Stimulated activated CD4-positive, alpha-beta T cell treated with anti-CD3 and anti-CD28 coated beads, Interleukin-4, amount 100 ng/mL, for 4 hours (primary cell): ENCODE measurements at places on chromosomes 11 and 22.

GRCh38 chr11:81497202-81497804 lies 1236.4 kb downstream of the FAM181B start:
- DNase-seq: no peak

- DNase-seq: no peak
Measured at GRCh38 chr11:120714438-120714837, 202.9 kb downstream of the GRIK4 start.

DNA sequence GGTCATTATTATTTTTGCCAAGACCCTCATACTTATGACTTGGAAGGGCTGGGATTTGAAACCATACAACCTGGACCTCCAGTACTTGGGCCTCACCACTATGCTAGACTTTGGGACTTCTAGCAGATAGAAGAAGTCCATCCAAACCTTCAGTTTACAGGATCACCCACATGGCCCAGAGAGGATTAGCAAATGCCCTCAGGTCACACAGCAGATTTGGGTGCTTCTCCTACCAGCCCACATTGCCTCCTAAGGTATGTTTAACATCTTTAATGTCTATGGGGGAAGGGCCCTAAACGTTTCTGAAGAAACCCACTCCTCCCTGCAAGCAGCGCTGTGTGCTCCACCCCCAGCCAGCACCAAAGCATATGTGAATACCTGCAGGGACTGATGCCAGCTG lies 17.5 kb upstream of the GCAT start:
- no peak for DNase-seq

DNA sequence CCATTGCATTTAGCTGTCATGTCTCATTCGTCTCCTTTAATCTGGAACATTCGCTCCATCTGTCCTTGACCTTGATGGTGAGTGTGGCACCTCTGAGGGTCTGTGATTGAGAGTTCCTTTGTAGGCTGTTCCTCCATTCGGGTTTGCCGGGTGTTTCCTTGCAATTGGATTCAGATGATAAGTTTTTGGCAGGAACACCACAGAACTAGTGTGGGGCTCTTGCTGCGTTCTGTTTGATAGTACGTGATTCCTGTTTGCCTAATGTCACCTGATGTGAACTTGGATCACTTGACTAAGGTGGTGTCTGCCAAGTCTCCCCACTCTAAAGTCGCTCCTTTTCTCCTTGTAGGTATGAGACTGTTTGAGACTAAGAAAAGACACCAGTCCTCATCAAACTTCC lies 109.7 kb upstream of the TMEM45B start:
- DNase-seq: no peak

GRCh38 chr11:62144641-62145255 lies 20.9 kb downstream of the INCENP start:
- no peak for DNase-seq

DNA sequence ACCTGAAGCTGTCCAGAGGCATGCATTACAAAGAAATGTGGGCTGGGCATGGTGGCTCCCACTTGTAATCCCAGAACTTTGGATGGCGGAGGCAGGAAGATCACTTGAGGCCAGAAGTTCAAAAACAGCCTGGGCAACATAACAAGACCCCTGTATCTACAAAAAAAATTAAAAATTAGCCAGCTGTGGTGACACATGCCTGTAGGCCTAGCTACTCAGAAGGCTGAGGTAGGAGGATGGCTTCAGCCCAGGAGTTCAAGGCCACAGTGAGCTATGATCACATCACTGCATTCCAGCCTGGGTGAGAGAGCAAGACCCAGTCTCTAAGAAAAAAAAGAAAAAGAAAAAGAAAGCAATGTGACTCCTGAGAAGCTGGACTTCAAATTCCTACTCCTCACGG lies 138.5 kb upstream of the HSD17B12 start:
- no peak for DNase-seq

GRCh38 chr11:74311352-74311926 lies at the start of gene P4HA3:
P4HA3 (minus strand) TSS chr11:74311640; CDS start chr11:74311611, 29 bp downstream.
- peak; percentile 25 for DNase-seq

GRCh38 chr11:118984825-118985224 lies 13.1 kb upstream of the CENATAC start:
- no peak for DNase-seq

- peak; percentile 55 for DNase-seq
Measured at GRCh38 chr11:64146036-64146955, 19.6 kb downstream of the MACROD1 start.

- DNase-seq: peak; percentile 54
Measured at GRCh38 chr11:3836903-3837302, 3.9 kb downstream of the RHOG start.
